Left lung (tissue), 14 donors: ENCODE measurements at places on chromosomes 2 and 18. TPM values are rescaled to one million over a fixed set of nuclear protein-coding genes. Genes with fewer than 3 reads are reported as not detected.

UGT1A1 gene
- 0.14 TPM for polyA plus RNA-seq

HEATR5B gene
- polyA plus RNA-seq = 27.6 TPM

NOL4 gene
- polyA plus RNA-seq = 1.9 TPM

MAP3K19 gene
- 3.9 TPM for polyA plus RNA-seq

SIX3 gene
- polyA plus RNA-seq = not detected

CFAP210 gene
- 2.2 TPM for polyA plus RNA-seq

GKN1 gene
- not detected for polyA plus RNA-seq

ANKMY1 gene
- polyA plus RNA-seq = 12.2 TPM

PLCD4 gene
- 10.9 TPM for polyA plus RNA-seq

DSG4 gene
- not detected for polyA plus RNA-seq

SH3BP4 gene
- polyA plus RNA-seq = 30.4 TPM

PHLPP1 gene
- 9.7 TPM for polyA plus RNA-seq

PTPRM gene
- 98.0 TPM for polyA plus RNA-seq

ELOA2 gene
- polyA plus RNA-seq = not detected

CENPO gene
- polyA plus RNA-seq = 20.3 TPM
